ENCODE measurements at places on chromosomes 11 and 22.

DNA sequence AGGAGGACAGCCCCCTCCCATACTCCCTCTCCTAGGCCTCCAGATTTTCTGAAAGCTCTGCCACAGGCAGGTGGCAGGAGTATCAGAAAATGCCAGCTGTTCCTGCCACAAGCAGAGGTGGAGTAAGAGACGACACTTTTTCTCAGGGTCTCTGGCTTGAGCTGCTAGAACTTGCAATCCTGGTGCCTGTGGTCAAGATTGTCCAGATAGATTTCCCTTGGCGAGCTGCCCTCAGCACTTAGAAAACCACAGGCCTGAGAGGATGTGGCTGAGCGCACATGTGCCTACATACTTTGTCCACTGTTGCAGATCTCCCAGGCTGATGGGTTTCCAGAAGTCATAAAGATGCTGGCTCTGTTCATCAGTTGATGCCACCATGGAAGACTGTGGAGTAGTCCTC is 65.7 kb upstream of the NAV2 start:
- no peak for DNase-seq

DNA sequence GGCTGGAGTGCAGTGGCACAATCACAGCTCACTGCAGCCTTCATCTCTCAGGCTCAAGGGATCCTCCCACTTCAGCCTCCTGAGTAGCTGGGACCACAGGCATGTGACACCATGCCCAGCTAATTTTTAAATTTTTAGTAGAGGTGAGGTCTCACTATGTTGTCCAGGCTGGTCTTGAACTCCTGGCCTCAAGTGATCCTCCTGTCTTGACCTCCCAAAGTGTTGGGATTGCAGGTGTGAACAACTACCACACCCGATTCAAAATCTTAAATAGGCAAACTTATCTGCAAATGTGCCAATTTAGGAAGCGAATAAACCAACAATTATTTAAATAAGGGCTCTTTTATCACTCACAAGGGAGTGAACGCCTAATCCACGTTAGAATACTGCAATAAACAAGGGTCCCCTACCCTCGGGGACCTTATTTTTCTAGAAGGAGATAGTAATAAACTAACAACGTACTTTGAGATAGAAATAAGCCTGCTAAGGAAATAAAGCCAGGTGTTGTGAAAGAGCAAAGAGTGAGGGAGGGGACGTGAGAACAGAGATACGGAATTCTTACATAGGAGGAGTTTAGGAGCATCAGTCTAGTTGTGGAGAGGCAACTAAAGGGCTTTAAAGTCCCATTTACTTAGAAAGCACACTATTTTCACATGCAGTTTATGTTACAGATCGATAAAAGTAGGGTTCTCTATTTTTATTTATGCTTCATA is 3.0 kb upstream of the WEE1 start:
- no peak for DNase-seq

DNA sequence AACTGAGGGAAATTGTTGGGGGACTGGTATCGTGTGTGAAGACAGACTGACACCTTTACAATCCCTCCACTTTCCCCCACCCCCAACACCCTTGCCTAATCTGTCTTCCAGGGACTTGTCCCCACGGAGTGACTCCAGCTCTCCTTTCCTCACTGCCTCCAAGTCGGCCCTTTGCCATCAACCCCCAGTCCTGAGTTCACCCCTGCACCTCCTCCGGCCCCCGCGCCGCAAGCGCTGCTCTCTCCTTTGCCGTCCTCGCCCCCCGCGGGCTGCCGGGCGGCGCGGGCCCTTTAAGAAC is 183 bp upstream of the ABCG4 start:
- no peak for DNase-seq

- no peak for DNase-seq
Observed at GRCh38 chr11:28481616-28482480, 373.7 kb downstream of the METTL15 start.

DNA sequence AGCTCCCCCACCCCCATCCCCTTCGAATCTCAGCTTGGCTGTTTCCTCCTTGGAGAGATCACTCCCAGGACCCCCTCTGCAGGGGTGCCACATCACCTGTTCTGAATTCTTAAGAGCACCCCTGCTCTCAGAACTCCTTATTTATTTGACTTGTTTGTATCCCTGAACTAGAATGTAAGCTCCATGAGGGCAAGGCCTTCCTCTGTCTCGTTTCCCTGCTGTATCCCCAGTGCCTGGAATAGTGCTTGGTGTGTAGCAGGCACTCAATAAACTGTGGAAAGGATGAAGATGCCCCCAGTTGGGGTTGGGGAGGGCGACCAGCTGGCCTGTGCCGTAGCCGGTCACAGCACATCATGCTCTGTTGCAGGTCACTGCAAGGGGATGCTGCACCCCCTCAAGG is 3.6 kb upstream of the MDK start:
- no peak for DNase-seq

GRCh38 chr11:3833449-3833848 is 7.3 kb downstream of the RHOG start:
- DNase-seq = no peak

DNA sequence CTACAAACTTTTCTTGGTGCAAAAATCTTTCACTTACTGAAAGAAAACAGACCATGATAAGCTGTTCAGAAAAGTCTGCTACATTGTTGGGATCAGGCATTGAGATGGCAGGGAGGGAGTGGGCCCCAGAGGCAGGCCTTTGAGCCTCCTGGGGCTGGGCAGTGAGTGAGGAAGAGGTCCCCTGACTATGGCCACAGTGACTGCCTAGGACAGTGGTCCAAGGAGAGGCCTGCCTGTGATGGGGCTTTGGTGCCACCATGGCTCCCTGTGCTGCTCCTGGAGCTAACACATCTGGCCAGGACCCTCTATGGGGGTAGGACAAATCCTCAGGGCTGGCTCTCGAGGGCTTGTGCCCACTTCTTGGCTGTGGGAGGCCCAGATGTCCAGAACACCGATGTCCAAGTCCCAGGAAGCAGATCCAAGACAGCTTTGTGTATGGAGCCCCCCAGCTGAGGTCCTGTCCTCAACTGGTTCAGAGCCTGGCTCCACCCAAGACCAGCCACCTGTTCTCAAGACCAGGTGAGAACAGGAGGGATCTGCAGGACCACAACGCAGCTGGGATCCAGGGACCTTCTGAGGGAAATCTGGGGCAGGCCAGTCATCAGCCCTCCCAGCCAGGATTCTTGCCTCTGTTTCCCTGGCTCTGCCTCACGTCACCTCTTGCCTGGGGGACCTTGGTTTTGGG is 36.9 kb downstream of the PPM1F start:
- DNase-seq = no peak

- DNase-seq = no peak
Observed at GRCh38 chr22:19645391-19645790, 68.9 kb upstream of the SEPTIN5 start.

DNA sequence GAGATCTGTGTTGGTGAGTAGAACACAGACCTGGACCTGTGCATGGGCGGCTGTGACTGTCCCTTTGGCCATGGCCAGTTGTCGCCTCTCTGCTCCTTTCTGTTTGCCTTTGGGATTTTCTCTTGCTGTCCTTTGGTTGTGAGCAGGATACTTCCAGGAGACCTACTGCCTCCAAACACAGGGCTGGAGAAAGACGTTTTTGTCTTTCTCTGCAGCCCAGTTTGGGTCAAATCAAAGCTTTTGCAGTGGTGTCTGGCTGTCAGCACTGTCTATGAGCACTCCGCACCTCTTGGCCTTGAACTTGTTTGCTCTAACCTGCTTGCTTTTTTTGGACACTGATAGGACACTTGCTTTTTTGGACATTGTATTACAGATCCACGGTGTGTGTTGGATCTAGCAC is 108.9 kb upstream of the SORL1-AS1 start:
- DNase-seq = no peak

DNA sequence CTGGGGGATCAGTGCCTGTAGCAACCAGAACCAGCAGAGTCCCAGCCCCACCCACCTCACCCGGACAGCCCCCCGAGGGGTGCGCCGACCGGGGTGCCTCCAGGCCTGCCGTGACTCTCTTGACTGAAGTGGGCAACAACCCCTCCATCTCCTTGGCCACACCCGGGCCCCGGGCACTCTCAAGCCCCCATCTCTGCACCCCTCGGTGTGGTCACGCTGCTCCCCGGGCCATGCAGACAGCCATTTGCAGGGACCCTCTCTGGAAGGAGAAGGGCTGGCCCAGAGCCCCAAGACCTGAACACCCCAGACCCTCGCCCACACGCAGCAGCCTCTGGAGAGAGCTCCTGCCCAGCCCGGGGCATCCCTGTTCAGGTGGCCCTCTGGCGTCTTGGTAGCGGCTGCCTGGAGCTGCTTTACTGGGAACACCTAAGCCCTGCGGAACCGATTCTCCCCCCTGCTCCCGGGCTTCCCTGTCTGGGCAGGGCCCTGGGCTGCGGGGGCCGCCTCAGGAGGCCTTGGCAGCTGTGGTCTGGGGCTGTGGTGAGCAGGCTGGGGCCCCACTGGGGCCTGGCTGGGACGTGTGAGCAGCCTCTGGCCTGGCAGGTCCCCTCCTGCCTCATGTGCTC is 84.9 kb downstream of the WNT7B start:
- DNase-seq = no peak

GRCh38 chr11:126790550-126791081 is 210.0 kb downstream of the KIRREL3 start:
- DNase-seq = no peak

- no peak for DNase-seq
Observed at GRCh38 chr11:15800111-15800800, 556.1 kb downstream of the SOX6 start.

- no peak for DNase-seq
Observed at GRCh38 chr11:117816151-117816741, 8.3 kb downstream of the FXYD2 start.

DNA sequence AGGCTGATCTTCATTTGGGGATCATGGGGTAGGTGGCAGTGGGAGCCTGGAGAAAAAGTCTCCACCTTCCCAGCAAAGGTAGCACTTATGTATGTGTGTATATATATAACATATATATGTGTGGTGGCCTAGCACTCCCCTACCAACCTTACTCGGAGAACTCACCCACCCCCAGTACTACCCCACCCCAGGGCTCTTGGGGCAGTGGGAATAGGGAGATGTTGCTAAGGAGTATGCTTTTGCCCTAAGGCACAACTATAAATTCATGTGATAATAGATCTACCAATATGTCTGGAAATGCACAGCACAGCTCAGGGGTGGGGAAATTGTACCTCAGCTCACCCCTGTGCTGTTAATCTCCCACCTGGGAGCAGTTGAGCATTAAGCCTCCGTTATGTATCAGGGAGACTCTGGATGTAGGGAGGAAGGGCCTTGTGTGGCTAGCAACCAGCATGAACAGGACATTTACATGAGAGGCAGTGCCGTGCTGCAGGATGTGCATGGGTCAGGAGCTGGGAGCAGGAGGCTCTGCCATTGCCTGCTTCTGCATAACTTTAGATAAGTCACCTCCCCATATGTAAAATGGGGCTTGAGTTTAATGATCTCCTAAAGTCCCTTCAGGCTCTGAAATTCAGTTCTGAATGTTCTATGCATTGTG is 57.3 kb downstream of the C11orf91 start:
- DNase-seq = no peak

- DNase-seq = no peak
Observed at GRCh38 chr11:16572945-16573344, 165.5 kb upstream of the C11orf58 start.

Data from CD4-positive, alpha-beta T cell treated with Interleukin-10 for 1 hour (primary cell).